ENCODE measurements at places on chromosomes 6 and 20. TPM values are rescaled to one million over a fixed set of nuclear protein-coding genes. Genes with fewer than 3 reads are reported as not detected.

- peak; percentile 72 for DNase-seq
Measured at GRCh38 chr20:37336369-37337207, 9.4 kb upstream of the SRC start.

- DNase-seq, result peak; percentile 73
Measured at GRCh38 chr6:17042422-17043147, 59.3 kb upstream of the STMND1 start.

- DNase-seq, result no peak
Measured at GRCh38 chr6:12119085-12119588, 107.0 kb downstream of the HIVEP1 start.

DNA sequence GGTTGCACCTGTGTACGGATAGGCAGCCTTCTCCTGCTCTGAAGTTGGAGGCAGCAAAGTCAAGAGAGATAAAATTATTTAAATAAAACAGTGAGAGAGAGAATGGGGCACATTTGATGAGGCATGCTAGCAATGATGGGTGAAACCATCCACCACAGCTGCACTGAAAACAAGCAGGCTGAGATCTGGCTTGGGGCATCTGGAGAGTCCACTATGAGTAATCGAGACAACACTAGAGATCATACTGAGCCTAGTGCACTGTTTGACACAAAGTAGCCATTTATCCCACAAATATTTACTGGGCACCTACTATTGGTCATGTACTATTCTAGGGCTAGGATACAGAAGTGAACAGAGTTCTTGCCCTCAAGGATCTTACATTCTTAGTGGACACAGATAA lies 66.4 kb downstream of the DZANK1 start:
- DNase-seq, result no peak

GRCh38 chr6:78076371-78076770 lies 423.5 kb downstream of the MEI4 start:
- no peak for DNase-seq

DNA sequence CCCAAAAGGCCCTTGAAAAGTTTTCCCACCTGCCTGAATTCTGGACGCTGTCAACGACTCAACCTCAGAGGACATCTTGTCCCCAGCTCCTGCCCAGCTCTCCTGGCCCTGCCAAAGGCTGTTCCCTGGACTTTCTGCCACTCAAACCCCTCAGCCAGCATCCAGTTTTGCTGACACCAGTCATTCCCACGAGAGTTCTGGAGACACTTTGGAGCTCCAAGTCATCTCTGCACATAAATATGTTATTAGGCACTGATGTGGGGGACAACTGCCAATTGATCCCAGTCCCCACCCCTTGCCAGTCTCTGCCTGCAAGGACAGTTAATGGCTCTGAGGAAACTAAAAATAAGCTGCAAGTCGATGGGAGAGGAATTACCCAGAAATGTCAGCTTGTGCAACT lies 38.9 kb upstream of the KCNB1 start:
- no peak for DNase-seq

- DNase-seq, result no peak
Measured at GRCh38 chr6:56046576-56046975, 171.2 kb upstream of the BMP5 start.

- DNase-seq, result no peak
Measured at GRCh38 chr20:55678970-55679667, 326.2 kb downstream of the CBLN4 start.

DNA sequence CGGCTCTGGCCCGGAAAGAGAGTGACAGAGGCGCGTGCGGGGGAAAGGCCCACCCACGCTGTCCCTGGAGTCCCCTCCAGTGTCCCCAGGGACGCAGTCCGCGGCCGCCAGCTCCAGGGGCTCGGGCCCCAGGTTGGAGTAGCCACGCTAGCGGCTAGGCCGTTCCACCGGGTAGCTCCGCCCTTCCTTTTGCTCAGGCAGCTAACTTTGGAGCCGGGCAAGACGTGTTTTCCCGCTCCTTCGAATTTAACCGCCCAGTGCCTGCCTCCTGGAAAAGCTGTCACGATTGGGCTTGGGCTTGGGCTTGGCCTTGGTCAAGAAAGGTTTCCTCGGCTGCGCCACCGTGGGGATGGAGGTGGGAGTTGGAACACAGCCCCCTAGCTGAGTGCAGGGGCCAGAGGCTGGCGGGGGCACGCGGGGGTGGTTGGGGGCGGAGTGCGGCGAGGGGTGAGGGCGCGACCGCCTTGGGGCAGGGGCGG lies 4.7 kb downstream of the LINC00237 start:
- peak; percentile 75 for DNase-seq

DNA sequence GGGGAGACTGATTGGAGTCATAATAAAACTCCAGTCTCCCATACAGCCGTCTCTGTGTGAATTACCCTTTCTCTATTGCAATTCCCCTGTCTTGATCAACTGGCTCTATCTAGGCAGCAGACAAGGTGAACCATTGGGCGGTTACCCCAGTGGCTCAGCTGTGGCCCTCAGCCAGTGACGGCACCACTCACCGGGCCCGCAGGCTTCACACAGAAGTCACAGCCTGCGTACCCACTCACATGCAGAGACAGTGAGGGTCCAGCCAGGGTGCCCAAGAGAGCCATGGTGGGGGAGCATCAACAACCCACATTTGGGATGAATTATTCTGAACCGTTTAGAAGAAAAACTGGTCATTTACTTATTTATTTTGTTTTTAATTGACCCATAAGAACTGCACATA lies 78.5 kb downstream of the WDR27 start:
- no peak for DNase-seq

DNA sequence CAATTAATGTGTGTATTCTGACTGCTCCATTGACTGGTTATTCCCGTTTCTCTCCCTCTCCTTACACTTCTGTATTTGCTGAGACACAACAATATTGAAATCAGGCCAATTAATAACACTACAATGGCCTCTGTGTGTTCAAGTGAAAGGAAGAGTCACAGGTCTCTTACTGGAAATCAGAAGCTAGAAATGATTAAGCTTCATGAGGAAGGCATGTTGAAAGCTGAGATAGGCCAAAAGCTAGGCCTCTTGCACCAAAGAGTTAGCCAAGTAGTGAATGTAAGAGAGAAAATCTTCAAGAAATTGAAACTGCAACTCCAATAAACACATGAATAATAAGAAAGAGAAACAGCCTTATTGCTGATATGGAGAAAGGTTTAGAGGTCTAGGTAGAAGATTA lies 489.5 kb upstream of the CITED2 start:
- no peak for DNase-seq

GRCh38 chr6:158468666-158469065 lies 91.2 kb upstream of the TMEM181 start:
- no peak for DNase-seq

DNA sequence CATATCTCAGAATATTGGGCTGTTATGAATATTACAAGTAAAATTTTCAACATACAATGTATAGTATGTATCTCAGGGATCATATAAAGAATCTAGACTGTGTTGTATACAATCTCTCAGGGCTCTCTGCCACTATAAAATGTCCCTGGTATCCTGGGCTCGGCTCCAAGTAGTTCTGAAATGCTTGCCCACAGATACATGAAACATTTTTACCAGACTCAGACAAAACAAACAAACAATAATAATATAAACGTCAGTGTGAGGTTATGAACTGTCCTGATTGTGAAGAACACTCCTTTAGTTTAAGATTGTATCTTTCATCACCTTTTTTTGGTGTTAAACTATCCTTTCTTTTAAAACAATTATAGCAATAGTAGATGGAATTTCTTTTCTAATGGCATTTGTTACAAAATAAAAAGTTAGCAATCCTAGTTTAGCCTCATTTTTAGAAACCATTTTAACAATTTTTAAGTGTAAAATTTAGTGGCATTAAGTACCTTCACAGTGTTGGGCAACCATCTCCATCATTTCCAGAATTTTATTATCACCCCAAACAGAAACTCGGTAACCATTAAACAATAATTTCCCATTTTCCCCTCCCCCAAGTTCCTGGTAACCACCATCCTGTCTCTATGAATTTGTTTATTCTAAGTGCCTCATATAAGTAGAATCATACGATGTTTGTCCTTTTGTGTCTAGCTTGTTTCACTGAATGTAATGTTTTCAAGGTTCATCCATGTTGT lies 17.4 kb upstream of the LY86 start:
- no peak for DNase-seq

- peak; percentile 89 for DNase-seq
Measured at GRCh38 chr6:161273752-161274487, at the start of gene AGPAT4. Gene AGPAT4, minus strand, starts transcription at chr6:161274061. Its CDS starts 41,848 bp downstream, at chr6:161232213.

DNA sequence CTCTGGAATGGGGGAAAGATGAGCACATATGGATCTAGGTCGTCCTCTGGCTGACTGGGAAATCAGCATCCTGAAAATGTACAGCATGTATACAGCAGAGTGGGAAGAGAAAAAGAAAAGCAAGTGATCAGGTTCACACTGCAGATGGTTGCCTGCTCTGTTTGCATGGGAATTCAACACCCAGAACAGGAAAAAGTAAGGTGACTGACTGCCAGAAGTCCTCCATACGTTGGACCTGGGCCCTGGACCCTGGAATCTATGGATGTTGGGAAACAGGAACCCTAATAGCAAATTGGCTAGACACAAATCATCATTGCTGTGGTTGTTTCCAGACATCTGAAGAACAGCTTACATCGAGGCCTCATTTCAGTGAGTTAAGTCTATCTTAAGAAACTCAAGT lies 30.3 kb upstream of the TNFAIP3 start:
- no peak for DNase-seq

- no peak for DNase-seq
Measured at GRCh38 chr6:168221000-168221399, 98.6 kb downstream of the DACT2 start.

- DNase-seq, result peak; percentile 84
Measured at GRCh38 chr6:169250660-169251059, 3.0 kb downstream of the THBS2 start.

GRCh38 chr6:77030929-77031674 lies 432.2 kb downstream of the HTR1B start:
- no peak for DNase-seq

GRCh38 chr20:3935295-3935955 lies 46.2 kb downstream of the PANK2 start:
- no peak for DNase-seq

DNA sequence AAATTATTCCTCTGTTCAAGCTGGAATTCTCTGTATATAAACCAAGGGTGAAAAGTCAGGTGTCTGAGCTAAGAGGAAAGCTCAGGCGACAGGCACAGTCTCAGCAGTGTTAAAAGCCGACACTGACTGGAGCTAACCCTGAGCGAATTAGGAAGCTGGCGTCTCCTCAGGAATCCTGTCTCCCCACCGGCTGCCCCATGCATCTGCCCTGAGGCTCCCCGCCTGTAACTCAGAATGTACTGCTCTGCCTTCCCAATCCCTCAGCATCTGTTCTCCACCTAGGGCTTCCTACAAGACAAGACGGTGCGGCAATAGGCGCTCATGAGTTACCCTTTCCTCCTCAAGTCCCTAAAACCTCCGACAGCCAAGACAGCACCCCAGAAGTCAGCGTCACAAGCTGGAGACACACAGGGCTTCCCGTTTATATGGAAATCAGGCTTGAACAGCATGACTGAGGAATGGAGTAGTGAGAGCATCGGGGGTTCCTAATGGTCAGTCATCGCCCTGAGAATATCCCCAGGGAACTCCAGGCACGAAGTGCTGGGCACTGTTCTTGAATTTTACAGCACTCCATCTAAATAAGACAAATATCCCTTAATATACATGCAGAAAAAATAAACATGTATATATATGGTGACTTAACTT lies 33.5 kb downstream of the WDR27 start:
- peak; percentile 25 for DNase-seq

DNA sequence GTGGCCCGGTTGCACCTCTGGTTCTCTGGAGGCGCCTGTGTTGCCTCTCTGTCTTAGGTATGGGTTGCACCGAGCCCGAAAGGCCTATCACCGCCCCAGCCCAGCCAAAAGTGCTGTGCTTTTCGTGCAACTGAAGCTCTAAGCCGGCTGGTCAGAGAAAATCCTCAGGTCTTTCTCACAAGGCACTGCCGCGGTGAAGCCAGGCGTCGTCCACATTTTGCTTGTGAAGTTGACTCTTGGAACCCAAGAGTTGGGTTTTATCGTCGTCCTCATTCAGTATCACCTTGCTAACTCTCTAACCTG lies 726 bp upstream of the EMILIN3 start:
- no peak for DNase-seq

- peak; percentile 29 for DNase-seq
Measured at GRCh38 chr6:34144581-34145160, 1.2 kb downstream of the GRM4 start.

DNA sequence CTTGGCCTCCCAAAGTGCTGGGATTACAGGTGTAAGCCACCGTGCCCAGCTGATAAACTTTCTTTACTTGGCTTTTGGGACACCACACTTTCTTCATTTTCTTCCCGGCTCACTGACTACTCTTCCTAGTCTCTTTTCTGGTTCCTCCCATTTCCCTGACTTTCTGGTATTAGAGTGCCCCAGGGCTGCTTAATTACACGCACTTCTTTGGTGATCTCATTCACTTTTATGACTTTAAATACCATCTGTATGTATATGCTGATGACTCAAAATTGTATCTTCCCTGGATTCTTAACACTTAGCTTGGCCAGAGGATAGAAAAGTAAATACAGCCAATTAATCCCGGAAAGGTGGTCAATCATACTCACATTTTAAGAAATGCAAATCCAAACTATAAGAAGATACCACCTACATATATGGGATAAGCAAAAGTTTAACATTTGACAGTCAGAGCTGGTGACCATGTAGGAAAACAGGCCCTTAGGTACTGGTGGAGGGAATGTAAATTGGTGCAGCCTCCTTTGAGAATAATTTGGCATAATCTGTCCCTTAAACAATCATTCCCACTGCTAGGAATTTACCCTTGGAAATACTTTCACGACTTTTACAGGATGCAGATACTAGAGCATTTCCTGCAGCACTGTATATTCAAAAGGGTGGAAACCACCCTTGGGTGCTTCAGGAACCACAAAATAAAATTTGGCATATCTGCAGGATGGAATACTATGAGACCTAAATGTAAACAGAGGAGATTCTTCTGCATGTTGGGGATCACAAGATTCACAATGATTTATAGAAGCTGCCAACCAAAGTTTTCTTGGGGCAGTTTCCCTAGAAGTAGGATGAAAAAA lies 9.4 kb upstream of the NANP start:
- DNase-seq, result no peak

The GPRC6A gene
- total RNA-seq, result not detected

The BPI gene
- total RNA-seq, result not detected

The FAM83C gene
- not detected for total RNA-seq

The CPXM1 gene
- total RNA-seq, result 69.0 TPM

The TPX2 gene
- total RNA-seq, result 161 TPM

The DEFB124 gene
- not detected for total RNA-seq

The DTD1 gene
- total RNA-seq, result 62.0 TPM

The DUSP15 gene
- total RNA-seq, result 6.7 TPM

The CRISP3 gene
- not detected for total RNA-seq

The DPPA5 gene
- total RNA-seq, result 1.2 TPM
